ENCODE measurements at places on chromosomes 13 and 19.

DNA sequence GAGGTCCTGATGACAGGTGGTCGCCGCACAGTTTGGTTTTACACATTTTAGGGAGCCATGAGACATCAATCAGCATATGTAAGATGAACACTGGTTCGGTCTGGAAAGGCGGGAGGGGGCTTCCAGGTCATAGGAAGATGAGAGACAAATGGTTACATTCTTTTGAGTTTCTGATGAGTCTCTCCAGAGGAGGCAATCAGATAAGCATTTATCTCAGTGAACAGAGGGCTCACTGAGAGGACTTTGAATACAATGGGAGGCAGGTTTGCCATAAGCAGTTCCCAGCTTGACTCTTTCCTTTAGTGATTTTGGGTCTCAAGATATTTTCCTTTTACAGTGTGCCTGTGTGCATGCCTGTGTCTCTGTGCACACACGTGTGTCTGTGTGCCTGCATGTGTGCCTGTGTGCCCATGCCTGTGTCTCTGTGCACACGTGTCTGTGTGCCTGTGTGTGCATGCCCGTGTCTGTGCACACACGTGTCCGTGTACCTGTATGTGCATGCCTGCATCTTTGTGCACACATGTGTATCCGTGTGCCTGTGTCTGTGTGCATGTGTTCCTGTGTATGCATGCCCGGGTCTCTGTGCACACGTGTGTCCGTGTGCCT is 35.5 kb upstream of the TMEM255B start:
- no peak for DNase-seq

DNA sequence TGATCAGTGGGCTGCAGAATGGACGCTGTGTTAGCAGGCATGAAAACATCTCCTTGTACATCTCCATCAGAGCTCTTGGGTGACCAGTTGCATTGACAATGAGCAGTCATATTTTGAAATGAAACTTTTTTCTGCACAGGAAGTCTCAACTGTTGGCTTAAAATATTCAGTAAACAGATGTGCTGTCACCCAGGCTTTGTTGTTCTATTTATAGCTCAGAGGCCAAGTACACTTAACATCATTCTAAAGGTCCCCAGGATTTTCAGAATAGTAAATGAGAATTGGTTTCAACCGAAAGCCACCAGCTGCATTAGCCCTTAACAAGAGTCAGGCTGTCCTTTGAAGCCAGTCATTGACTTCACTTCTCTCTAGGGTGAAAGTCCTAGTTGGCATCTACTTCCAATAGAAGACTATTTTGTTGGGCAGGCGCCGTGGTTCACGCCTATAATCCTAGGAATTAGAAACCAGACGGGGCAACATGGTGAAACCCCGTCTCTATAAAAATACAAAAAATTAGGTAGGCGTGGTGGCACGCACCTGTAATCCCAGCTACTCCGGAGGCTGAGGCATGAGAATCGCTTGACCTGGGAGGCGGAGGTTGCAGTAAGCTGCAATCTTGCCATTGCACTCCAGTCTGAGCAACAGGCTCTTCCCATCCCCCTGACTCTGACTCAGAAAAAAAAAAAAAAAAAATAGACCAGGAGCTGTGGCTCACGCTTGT is 7.9 kb upstream of the PDE4A start:
- no peak for DNase-seq

GRCh38 chr19:39310558-39311311 is 9.9 kb downstream of the LRFN1 start:
- no peak for DNase-seq

- peak; percentile 69 for DNase-seq
These were observed 74.9 kb upstream of the WASF3 start for GRCh38 chr13:26482451-26483197.

GRCh38 chr13:109773276-109773675 is 13.1 kb downstream of the IRS2 start:
- no peak for DNase-seq

- no peak for DNase-seq
These were observed 1092.3 kb downstream of the EFNB2 start for GRCh38 chr13:105442949-105443699.

GRCh38 chr13:78160793-78161192 is 242.2 kb upstream of the EDNRB start:
- DNase-seq, result no peak

- no peak for DNase-seq
These were observed 150.9 kb downstream of the PDS5B start for GRCh38 chr13:32737111-32737571.

GRCh38 chr13:98547455-98547854 is 29.5 kb downstream of the STK24 start:
- no peak for DNase-seq

DNA sequence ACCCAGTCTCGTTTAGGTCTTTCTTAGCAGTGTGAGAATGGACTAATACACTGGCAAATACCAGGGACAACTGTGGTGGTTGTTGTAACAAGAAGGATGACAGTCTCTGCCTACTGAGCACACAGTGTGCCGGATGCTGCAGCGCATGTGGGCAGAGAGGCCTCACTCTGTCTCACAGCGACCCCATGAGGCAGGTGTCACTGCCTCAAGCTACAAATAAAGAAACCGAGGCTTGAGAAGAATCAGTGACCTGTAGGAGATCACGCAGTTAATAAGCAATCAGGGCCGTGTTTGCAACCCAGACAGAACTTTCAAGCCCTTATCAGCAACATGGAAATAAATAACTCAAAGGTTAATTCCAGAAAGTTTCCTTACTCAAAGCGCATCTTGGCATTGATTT is 40.5 kb upstream of the GAS6 start:
- DNase-seq, result no peak

GRCh38 chr13:39783051-39783450 is 127.6 kb downstream of the COG6 start:
- no peak for DNase-seq

- no peak for DNase-seq
These were observed 1369.8 kb downstream of the PCDH9 start for GRCh38 chr13:65860306-65860705.

- DNase-seq, result no peak
These were observed 399.1 kb upstream of the GPC6 start for GRCh38 chr13:92827503-92827902.

DNA sequence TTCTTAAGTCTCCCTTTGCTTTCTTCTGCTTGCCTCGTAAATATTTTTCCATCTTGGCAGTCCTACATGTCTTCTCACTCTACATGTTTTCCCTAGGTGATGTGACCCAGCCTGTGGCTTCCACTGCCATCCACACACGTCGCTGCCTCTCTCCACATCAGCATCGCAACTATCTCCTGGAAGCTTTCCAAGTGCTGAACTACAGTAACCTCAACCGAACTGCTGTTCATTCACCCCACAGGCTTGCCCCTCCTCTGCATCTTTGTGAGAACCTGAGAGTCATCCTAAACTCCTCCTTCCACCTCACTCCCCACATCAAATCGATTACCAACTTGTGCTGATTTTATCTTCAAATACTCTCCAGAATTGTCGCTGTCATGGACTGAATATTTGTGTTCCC is 41.2 kb upstream of the USPL1 start:
- peak; percentile 49 for DNase-seq

- DNase-seq, result no peak
These were observed 3.1 kb downstream of the TNFSF9 start for GRCh38 chr19:6533746-6534418.

DNA sequence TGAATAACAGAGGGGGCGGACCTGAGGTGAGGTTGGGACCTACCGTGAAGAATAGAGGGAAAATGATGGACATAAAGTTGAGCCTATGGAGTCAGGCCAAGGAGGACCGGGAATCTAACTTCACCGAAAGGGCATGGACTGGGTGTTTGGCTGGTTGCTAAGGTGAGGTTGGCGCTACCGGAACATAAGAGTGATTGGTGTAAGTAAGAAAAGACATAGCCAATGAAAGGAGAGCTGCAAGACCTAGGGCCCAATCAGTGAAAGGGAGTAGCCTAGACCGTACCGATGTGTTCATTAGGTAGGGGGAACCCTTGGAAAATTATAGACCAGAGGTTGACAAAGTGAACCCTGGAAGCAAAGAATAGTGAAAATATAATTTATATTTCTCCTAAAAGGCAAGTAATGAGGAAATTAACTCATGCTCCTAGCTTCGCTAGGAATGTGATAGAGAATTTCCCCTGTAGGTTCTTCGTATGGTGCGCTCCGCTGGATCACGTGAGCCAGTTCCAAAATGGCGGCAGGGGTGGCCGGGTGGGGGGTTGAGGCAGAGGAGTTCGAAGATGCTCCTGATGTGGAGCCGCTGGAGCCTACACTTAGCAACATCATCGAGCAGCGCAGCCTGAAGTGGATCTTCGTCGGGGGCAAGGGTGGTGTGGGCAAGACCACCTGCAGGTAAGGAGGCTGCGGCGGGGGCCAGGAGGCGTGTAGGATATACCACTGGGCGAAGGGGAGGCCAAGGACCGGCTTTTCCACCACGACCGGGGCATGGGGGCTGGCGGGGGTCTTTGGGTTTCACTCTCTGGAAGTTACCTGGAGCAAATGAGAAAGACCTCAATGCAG is at the start of gene GET3:
GET3 (plus strand) TSS at position 503 of the 840 bp plus-strand sequence; CDS start at position 512, 9 bp downstream.
- DNase-seq, result peak; percentile 78

DNA sequence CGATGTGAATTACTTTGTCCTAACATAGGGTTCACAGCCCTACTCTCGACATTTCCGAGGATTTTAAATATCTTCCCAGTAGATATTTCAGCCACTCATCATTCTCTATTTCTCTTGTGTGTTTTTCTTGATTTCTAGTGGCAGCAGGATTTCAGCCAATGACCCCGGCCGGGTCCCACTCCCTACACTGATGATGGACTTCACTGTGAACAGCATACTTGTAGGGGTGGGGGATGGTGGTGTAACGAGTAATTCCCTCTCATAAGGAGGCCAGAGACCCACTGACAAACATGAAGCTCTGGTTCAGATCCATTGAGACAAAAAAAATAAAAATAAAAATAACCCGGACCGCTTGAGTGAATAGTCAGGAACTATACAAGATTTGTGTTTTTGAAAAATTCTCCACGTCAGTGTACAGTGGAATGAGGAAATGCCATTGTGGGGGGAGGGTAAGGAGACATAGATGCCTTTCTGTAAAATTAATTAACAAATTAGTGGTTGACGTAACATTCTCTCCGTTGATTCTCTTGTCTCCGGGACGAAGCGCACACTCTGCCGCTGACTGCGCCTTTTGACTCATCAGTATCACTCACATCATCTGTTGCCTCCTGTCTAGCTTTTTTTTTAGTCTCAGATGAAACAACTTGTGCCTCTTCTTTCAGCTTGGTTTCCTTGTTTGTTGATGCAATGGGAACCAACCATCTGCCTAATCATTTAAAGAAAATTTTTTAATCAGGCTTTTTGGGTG is 48.8 kb upstream of the IRS2 start:
- DNase-seq, result no peak

GRCh38 chr19:44050740-44051649 is 841 bp upstream of the ZNF223 start:
- DNase-seq, result no peak

DNA sequence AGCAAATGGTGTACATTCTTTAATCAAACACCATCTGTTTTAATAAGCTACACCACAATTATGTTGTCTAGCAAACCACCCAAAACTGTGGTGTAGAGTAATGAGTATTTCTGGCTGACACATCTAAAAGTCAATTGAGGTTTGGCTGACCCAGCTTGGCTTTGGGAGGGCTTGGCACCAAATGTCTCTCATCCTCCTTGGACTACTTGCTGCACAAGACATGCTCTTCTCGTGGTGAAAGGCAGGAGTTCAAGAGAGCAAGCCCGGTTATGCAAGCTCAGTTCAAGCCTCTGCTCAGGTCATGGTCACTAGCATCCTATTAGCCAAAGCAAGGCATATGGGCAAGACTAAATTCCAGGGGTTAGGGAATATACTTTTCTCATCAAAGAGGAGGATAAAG is 37.1 kb downstream of the LACC1 start:
- DNase-seq, result no peak

DNA sequence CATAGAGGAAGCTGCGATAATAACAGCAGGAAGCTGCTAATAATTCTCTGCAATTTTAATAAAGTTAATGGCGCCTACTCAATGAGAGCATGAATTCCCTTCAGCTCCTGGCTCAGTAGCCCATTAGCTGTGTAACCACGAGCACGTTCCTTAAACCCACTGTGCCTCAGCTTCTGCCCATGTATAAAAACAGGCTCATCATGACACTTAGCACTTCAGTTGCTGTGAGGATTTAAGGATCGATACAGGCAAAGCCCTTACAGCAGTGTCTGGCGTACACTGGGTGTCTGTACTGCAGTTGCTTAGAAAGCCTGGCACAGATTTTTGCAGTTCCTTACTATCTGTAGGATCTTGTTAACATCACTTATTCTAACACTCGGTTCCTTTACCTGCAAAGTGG is 673.4 kb upstream of the ARGLU1 start:
- no peak for DNase-seq

DNA sequence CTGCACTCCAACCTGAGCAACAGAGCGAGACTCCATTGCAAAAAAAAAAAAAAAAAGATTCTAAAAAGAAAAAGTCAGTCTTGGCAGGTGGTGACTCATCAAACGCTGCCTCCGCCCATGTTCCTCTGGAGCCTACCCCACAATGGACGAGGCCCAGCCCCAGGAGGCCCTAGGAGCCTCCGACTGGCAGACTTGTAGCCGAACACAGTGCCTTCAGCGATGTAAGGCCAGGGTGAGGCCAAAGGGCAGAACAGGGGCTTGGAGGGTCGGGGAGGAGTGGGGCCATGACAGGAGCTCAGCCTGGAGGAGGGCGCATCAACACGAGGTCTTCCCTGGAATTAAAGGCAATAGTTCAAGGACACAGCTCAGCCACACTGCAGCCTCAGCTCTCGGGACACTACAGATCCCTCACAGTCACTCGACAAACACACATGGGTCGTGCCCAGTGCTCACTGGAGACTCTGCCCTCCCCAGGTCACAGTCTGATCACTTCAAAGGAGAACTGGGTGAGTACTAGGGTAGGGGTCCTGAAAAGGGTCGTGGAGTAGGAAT is 5.1 kb downstream of the USE1 start:
- DNase-seq, result no peak

DNA sequence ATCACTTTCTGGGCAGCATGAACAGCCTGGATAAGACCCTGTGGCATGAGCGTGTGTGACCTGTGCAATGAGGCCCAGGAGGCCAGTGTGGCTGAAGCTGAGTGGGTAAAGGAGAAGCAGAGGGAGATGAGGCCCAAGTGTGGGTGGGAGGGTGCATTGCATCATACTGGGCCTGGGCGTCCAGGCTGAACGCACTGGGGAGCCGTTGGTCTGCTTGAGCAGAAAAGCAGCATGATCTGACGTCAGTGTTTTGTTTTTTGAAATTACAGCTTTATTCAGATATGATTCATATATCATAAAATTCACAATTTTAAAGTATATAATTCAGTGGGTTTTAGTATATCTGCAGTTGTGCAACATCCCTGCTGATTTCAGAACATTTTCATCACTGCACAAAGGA is 409.7 kb downstream of the HS6ST3 start:
- no peak for DNase-seq

GRCh38 chr19:50876456-50876855 is 3.2 kb downstream of the KLK2 start:
- no peak for DNase-seq

- no peak for DNase-seq
These were observed 1635.4 kb upstream of the SLC10A2 start for GRCh38 chr13:104701591-104701990.

GRCh38 chr19:21940684-21941083 is 70.1 kb downstream of the ZNF208 start:
- no peak for DNase-seq

- no peak for DNase-seq
These were observed 14.7 kb downstream of the CDX2 start for GRCh38 chr13:27954406-27954851.

GRCh38 chr19:1252821-1253513 is 4.6 kb downstream of the MIDN start:
- peak; percentile 80 for DNase-seq

- no peak for DNase-seq
These were observed 2.5 kb downstream of the NAPA start for GRCh38 chr19:47512183-47512947.

Measured in activated gamma-delta T cell treated with Interleukin-2 at 50 U/mL for 16 hours (primary cell).